ENCODE measurements at places on chromosomes 11 and 22.

- DNase-seq, result no peak
These were observed 30.5 kb downstream of the TMPRSS5 start for GRCh38 chr11:113675565-113675964.

GRCh38 chr22:50728523-50728931 is 9.5 kb upstream of the ACR start:
- DNase-seq, result no peak

DNA sequence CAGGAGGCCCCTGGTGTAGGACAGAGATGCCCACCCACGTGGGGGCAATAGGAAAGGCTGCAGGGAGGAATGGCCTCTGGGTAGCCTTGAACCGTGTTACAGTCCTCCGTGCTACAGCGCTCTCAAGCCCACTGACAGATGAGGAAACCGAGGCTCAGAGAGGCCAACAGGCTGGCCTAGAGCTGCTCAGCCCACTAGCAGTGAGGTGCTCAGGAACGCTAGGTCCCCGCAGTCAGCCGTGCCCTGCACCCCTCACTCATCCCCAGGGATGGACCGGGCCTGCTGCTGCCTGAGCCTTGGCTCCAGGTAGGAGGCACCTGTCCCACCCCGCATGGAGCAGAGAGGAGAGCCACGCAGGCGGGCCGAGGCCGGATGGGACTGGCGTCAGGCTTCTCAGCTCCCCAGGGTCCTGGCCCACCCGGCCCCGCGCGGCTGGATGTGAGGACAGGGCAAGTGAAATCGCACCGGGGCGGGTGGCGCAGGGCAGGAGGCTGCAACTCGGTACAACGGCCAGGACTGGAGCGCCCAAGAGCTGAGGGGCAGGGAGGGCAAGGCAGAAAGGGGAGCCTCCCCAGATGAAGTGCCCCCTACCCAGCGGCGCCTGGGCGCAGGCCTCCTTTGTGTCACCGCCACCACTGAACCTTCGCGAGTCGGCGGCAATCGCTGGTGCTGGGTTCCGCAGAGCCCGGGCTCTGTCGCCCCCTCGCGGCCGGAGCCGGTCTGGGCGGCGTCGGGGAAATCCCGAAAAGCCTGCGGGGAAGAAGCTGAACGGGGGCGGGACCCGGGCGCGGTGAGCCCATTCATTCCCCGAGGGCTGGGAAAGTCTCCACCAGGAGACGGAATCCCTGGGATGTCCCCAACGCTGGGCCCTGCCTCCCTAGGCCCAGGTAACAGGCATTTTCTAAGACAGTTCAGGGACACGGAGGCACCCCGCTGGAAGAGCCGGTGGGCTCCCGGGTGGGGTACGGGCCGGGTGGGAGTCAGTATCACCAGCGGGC is 8.4 kb upstream of the SLC2A11 start:
- peak; percentile 50 for DNase-seq

- DNase-seq, result no peak
These were observed 107.5 kb upstream of the THY1 start for GRCh38 chr11:119530509-119530908.

DNA sequence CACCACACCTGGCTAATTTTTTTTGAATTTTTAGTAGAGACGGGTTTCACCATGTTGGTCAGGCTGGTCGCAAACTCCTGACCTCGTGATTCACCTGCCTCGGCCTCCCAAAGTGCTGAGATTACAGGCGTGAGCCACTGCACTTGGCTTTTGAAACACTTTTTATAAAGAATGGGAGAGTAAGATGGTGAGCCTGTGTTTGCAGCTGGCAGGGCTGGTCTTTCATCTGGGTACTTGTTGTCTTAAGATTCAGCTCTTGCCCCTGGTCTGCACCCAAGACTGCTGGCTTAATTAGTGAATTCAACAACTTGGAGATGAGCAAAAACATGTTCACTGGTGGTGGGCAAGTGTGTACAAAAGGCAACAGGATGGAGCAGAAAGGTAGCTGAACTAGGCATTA is 4.0 kb downstream of the TSPAN18 start:
- no peak for DNase-seq

DNA sequence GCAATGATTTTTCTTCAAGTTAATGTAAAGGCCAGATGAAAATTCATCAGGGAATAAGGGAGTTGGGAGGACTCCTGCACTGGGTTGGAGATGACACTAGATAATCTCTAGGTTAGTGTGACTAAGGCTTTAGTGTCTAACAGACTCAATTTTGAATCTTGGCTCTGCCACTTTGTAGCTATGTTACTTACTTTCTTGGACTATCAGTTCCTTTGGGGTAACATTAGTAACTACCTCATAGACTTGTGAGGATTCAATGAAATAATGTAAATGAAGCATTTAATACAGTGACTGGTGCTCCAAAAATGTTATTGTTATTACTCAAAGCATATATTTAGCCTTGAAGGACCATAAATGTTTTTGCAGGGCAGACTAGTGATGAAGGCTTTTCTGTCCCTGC is 9.6 kb upstream of the CCDC89 start:
- no peak for DNase-seq

- no peak for DNase-seq
These were observed 21.3 kb upstream of the JAM3 start for GRCh38 chr11:134047586-134047999.

GRCh38 chr11:117514256-117514655 is 186.6 kb downstream of the CEP164 start:
- no peak for DNase-seq

DNA sequence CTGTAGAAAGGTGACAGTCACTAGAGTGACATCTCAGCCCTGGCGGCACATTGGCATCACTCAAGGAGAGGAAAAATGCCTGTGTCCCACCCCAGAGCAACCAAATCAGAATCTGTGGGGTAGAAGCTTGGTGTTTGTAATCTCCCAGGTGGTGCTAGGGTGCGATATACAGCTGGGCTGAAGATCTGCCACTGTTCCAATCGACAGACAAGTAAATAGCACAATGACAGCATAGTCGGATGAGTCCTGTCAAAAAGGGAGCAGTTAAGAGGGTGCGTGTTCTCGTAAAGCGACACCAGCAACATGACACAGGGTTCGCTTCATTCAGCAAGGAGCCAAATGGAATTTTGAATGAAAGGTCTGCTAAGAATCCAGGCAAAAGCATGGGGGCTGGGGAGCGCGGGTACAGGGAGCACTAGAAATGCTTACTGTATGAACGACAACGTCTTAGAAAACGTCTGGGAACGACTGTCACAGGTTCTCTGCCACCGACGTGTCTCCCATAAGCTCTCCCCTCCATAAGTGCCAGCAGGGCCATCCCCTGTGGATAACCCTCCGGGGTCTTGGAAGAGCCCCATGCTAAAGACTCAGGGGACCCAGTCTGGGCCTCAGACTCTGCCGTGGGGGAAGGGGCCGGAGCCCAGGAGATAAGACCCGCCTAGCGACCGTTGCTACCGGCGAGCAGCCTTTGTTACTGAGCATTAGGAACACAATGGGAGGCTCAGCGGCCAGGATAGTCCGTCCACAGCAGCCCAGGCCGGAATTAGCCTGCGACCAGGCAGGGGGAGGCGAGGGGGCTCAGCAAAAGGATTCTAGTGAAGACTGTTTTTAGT is 20.8 kb downstream of the ADA2 start:
- no peak for DNase-seq

- no peak for DNase-seq
These were observed 407.4 kb downstream of the LRRC4C start for GRCh38 chr11:41051919-41052635.

DNA sequence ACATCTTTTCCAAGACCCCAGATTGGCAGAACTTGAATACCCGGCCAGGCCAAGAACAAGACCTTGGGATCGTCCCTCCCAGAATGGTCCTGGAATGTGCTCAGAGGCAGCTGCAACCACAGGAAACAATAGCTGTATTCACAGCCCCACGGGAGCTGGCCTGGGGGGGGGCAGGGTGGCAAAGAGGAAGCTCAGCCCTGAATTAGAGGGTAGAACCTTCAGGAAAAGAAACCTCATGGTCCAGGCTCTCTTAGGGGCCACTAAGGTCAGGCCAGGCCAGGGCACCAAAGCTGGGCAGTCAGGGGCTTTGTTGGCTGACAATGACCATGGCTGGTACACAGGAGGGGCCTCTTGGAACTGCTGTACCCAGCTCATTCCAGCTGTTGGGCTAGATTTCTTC is 17.3 kb downstream of the RPL27A start:
- peak; percentile 70 for DNase-seq

DNA sequence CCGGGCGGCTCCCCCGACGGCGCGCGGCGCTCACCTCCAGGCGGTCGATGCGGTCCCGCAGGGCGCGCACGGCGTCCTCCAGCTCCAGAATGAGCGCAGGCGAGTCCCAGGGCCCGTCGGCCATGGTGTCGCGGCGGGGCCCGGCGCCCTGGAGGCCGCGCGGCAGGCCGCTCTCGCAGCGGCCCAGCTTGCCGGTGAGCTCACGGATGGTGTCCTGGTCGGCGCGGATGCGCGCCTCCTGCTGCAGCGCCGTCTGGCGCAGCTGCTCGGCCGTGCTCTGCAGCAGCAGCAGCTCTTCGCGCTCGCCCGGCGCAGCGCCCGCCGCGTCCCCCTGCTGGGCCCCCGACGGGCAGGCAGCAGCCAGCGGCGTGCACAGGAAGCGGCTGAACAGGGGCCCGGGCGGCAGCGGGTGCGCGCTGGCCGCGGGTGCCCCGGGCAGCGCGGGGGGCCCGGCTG is 599 bp downstream of the NPTXR start:
- DNase-seq, result no peak

DNA sequence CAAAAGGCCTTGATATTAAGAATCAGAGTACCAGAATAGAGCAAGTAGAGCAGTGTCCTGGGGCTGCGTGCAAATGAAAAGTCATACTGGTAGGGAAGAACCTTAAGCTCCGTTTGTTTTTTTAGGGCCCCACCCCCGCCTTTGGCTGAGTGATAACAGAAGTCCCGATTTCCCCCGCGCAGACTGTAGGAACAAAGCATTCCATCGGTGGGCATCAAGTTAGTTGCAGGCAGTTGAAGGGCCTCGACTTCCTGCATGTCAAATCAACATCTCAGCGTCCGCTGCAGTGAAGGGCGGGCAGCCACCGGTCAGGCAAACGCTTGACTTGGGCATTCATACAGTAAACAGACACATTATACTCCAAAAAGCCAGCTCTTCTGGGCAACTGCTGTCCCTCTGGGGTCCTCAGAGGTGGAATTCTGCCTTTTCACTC is 11.7 kb downstream of the LRP4 start:
- no peak for DNase-seq
